Stimulated activated CD8-positive, alpha-beta memory T cell treated with anti-CD3 and anti-CD28 coated beads, Interleukin-15, amount 100 ng/mL, for 1 hour (primary cell): ENCODE measurements at places on chromosomes 2 and 18.

DNA sequence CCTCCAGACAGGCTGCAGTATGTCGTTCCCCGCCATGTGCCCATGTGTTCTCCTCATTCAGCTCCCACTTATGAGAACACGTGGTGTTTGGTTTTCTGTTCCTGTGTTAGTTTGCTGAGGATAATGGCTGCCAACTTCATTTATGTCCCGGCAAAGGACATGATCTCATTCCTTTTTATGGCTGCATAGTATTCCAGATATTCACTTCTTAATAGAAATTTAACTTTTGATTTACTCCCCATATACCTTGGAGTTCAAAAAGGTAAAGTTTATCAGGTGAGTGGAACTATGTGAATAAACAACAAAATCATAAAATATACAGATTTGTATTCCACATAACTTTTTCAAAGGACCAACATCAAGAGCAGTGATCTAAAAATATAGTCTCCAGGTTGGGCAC lies 372.6 kb downstream of the STK39 start:
- no peak for DNase-seq

- peak; percentile 20 for DNase-seq
Measured at GRCh38 chr2:216666461-216667233, 28.7 kb downstream of the IGFBP5 start.

DNA sequence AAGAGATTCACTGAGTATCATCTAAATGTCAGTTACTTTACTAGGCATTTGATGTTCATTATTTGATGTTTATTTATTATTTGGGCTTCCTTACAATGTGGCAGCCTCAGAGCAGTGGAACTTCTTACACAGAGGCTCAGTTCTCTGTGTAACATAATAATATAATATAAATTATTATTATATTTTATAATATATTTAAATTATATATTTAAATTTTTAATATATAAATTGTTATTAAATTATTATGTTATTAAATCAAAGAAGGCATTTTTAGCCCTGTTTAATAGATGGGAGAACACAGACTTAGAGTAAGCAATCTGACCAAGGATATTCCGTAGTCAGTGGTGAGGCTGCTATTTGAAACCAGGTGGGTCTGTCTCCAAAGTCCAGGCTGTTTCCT lies 315.3 kb upstream of the SKOR2 start:
- DNase-seq: no peak

- DNase-seq: no peak
Measured at GRCh38 chr18:32441533-32441932, 29.1 kb downstream of the GAREM1 start.

DNA sequence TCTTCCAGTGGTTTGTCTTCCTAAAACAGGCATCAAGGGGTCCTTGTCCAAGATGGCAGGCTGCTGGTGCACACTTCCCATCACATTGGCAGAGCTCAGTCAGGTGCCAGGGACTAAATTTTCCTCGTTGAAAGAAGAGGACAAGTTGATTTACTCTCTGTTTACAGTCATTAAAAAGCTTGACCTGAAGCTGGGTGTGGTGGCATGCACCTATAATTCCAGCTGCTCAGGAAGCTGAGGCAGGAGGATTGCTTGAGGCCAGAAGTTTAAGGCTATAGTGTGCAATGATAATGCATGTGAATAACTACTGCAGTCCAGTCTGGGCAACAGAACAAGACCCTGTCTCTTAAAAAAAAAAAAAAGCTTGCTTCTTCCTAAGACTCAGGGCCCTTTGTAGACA lies 3.6 kb upstream of the PLB1 start:
- no peak for DNase-seq

GRCh38 chr2:160703648-160704585 lies 210.3 kb upstream of the RBMS1 start:
- no peak for DNase-seq

GRCh38 chr2:67828066-67828465 lies 234.7 kb downstream of the C1D start:
- no peak for DNase-seq

DNA sequence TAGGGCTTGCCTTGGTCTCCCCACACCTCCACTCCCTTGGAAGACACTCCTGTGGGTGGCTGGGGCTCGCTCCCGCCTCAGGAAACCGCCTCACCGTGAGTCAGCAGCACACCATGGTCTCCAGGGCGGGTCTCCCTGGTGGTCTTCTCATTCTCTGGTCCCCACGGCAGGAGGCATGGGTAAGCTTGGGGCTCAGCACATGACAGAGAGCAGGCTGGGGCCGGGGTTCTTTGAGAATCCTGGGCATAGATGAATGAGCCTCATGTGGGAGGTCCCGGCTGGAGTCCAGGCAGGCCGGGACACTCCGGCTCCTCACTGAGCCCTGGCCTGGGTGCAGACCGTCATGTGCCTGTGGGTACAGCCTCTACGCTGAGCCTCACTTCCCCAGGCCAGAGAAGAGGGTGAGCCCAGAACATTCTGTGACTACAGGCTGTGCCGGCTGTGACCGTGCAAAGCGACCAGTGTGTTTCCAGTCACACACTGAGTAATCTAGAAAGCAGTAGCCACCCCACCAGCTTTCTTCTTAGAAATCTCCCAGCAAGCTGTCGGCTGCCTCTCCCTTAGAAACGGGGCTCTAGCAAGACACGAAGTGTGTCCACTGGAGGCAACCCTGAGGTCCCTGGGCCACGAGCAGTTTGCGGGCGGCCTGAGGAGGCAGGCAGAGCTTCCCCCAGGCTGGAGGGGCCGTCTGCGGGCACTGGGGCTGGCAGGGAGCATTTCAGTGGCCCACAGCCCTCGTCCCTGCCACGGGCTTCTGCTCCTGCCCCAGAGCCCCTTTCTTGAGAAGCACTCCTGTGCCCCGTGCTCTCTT lies 93.1 kb downstream of the RHOB start:
- no peak for DNase-seq

GRCh38 chr2:227506456-227506855 lies 34.5 kb downstream of the AGFG1 start:
- DNase-seq: no peak

- no peak for DNase-seq
Measured at GRCh38 chr2:50328680-50329079, 703.3 kb downstream of the NRXN1 start.

DNA sequence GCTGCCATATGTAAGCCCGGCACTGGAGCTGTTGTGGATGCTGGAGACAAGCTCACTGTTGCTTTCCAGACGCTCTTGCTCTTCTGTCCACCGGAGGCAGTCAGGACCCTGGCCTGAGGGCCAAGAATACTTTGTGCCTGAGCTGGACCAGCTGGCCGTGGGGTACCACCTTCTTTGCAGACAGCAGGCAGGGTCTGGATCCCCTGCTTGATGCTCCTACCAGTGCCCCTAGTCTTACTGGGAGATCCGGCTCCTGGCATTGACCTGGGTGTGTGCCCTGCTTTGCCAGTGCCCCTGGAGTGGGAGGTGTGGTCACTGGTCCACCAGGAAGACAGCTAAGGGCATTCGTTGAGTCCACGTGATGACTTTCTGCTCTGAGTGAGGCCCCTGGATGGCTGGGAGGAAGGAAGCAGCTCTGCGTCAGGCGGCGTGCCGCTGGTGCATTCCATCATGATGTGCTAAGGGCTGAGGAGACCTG lies 59.3 kb downstream of the LRRFIP1 start:
- DNase-seq: no peak

DNA sequence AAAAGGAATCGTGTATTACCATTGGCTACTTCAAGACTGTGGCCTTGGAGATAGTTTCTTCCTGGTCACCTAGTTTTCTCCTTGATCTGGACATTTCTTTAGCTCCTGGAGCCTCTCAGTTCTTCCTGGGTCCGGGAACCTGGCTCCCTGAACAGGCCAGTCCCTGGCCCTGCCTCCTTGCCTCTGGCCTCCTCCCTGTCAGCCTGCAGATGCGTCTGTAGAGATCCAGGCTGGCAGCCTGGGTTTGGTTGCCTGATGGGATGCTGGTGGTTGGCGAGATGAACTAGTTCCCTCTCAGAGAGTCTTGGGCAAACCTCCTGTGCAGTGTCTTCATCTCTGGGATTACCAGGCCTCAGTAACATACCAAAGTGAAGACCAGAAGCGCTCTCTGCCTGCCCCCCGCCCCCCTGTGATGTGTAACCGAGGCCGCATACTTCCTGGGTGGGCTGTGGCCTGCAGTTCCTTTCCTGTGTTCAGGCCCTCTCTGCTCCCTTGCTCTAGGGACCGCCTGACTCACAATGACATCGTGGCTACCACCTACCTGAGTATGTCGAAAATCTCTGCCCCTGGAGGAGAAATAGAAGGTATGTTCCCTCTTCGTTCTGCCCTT lies 85.4 kb downstream of the DYSF start:
- no peak for DNase-seq
